ENCODE measurements at places on chromosomes 12 and 14.

DNA sequence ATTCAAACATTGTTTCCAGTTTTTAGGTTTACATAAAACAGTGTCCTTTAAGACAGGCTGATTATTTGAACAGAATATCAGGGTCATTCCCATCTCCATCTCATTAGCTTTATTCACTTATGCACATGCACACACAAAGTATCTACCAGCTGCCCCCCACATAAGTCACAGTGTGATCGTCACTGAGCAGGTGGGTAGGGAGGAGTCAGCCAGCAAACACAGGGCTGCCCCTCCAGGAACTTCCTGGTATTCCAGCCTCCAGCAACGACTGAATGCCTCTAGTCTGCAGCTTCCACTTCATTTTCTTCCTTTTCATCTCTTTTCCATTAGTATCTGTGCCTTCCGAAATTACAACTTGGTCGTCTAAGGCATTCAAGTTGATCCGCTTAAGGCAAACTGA lies 48.8 kb upstream of the FOXN3 start:
- no peak for DNase-seq

DNA sequence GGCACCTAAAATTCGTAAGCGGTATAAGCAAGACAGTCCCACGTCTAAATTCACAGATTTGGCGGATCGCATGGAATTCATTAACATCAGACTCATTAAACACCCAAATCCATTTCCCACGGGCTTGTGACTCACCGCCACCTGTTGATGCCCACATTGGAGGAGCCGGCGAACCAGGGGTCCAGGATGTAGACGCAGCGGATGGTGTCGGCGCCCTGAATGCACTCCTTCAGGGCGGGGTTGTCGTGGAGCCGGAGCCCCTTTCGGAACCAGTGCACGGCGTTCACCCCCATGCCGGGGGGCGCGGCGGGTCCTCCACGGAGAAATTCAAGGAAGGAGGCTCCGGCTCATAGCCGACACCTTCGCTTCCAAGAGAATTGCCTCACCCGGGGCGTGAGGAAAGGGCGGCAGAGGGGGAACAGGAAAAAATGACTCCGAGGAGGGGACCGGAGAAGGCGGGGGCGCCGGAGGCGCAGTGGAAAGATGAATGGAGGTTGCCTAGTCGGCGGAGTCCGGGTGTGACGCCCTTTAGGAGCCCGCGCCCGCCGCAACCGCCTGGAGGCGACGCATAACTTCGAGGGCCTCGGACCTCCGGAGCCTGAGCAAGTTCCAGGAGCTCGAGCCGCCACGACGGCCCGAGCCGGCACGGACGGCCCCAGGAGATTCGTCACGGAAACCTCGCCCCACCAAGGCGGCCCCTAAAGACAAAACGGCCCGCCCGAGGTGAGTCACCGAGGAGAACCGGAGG lies 506 bp downstream of the CRY1 start:
- DNase-seq: peak; percentile 49

- no peak for DNase-seq
Measured at GRCh38 chr12:42468921-42469320, 120.6 kb downstream of the PRICKLE1 start.

GRCh38 chr14:81178063-81178462 lies 42.7 kb downstream of the GTF2A1 start:
- no peak for DNase-seq

DNA sequence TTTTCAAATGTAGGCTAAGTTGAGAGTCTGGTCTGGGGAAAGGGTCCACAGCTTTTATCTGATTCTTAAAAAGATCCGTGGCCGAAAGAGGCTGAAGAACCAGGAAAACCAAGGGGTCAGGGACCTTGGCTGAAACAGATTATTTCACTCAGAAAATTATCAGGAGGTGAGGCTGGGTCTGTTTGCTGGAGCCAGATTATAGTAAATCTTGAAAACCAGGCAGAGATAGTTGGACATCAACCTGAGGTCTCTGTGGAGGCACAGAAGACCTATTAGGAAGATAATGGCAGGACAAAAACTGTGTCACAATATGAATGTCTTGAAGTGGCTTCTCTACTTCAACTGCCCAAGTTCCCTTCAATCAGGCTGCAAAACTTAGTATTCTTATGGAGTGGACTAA lies 1.6 kb upstream of the MED21 start:
- DNase-seq: no peak

- DNase-seq: no peak
Measured at GRCh38 chr12:75665216-75665615, 153.8 kb upstream of the KRR1 start.
